Hematopoietic multipotent progenitor cell treated with erythropoietin and hydrocortisone succinate and interleukin-3 and kit ligand, for 4 days (in vitro differentiated cells): ENCODE measurements at places on chromosomes 6 and 20.

DNA sequence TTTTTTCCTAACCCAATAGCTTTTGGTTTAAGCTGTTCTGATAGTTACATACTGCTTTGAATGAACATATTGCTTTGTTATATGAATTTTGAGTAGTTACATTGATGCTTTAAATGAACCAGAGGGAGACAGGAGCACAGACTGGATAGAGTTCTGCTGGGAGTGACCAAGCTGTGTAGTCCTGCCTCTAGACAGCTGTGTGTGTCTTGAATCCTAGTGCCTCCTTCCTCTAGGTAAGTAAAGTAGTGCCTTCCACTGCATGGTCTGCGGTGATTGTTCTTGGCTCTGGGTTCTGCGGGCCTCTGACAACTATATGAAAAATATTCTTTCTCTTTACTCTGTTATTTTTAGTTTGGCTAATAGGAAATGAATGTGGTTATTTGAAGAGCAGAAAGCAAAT is 46.0 kb upstream of the ADGRG6 start:
- peak; percentile 10 for DNase-seq

DNA sequence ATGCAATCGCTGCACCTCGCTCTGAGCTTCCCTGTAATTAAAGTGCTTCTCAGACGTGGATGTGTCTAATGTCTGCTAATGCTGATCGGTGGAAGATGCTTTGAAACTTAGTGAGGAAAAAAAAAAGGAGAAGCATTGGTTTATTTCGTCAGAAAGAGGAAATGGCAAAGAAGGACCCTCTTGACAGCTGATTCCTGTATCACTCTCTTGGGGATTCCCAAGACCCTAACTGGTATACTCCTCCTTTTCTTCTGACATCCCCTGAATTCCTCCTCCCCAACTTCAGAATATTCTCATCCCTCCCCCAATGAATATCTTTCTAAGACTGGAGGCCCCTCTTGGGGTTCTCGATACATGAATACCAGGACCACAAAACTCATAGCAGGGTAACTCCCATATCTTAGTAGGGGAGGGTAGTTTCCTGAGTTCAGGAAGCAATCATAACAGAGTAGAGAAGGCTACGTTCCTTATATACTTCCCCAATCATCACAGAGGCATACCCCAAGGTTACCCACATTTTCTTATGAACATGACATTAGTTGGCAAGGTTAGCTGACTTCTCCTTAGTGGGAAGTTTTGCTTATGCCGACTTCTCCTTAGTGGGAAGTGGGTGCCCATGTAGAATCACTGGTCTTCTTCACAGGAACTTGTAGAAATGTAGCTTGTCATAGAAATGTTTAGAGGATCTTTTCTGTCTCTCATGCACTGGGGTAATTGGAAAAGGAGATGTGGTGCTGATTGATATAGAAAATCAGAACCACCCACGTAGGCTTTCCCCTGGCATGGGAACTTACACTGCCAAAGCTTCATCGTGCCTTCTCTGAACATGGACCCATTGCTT is 63.8 kb upstream of the ATXN1 start:
- DNase-seq, result peak; percentile 55

- DNase-seq, result no peak
Measured at GRCh38 chr6:120108061-120108795, 758.7 kb upstream of the MAN1A1 start.

- no peak for DNase-seq
Measured at GRCh38 chr20:15867899-15868298, 705.3 kb downstream of the KIF16B start.

DNA sequence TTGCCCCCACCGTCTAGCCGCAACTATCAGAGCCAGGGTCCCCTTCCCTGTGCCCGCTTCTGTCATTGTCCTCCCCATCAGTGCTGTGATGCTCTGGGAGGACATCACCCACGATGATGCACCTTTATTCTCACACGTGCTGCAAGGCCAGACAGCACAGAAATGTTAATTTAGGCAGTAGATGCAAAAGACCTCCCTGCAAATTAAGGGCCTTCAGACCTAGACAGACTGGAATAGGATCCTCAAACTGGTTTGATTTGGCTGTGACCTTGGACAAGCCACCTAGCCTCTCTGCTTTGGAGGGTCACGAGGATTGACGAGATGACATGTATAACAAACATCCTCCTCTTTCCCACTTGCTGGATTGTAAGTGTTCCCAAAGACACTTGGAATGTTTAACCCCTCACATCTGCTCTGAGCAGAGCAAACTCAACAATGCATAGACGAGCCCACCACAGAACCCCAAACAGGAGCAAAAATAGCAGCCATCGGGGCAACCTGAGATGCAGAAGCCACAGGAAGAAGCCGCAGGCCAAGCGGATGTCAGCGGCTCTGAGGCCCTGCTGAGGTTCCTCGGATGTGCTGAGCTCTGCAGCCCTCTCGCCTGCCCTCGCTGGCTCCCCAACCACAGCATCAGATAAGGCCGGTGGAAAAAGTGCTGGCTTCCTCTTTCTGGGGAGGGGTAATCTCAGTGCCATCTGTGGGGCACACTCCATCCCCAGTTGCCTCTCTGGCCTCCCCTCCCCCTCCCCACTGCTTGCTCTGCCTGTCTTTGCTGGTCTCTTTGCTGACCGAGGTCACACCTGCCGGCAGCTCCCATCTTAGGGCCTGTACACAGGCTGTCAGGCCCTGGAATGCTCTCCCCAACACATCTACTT is 35.3 kb downstream of the TOX2 start:
- peak; percentile 95 for DNase-seq

GRCh38 chr6:12288914-12289313 is 1.2 kb upstream of the EDN1 start:
- DNase-seq, result no peak

GRCh38 chr6:144439016-144439415 is 153.9 kb downstream of the UTRN start:
- DNase-seq, result no peak

DNA sequence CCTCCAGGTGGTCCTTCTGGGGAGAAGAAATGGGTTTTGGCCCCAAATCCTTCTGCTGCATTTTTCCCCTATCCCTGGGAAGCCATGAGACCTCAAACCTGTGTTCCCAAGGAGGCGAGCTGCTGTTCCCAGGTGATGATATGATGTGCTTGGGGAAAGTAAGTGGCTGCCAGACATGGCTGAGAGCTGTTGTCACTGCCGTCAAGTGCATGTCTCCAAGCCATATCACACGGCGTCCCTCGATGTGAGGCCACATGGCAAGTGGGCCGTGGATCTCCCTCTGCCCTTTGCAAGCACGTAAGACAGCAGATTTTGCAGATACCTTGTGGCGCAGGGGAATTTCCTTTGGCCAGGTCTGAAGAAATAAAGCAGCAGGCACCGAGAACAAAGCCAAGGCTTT is 103.7 kb upstream of the CD93 start:
- DNase-seq, result no peak
